ENCODE measurements at places on chromosomes 4 and X.
A peak's percentile ranks its signal among the peaks of the same experiment; 100 is the strongest.

- no peak for DNase-seq
Observed at GRCh38 chr4:132108784-132109183, 1040.3 kb upstream of the PCDH10 start.

- no peak for DNase-seq
Observed at GRCh38 chr4:176583278-176583677, 209.4 kb downstream of the VEGFC start.

GRCh38 chr4:15235135-15235534 is 192.7 kb upstream of the C1QTNF7 start:
- DNase-seq: no peak

DNA sequence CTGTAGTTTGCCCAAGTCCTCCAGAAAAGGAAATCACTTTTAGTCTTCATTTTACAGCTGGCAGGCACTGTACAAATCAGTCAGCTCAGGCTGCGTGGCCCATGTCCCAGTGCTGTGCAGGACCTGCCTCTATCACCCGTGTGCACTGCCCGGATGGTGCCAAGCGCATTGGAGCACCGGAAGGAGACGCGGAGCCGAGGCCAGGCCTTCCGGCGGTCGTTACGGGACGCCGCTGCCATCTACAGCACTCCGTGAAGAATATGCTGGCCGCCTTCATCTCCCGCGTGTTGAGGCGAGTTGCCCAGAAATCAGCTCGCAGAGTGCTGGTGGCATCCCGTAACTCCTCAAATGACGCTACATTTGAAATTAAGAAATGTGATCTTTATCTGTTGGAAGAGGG is at the start of gene PDHA2:
TSS of gene PDHA2 (plus strand) at position 203 of the 400 bp plus-strand sequence. CDS start at position 261, 58 bp downstream.
- DNase-seq: no peak

DNA sequence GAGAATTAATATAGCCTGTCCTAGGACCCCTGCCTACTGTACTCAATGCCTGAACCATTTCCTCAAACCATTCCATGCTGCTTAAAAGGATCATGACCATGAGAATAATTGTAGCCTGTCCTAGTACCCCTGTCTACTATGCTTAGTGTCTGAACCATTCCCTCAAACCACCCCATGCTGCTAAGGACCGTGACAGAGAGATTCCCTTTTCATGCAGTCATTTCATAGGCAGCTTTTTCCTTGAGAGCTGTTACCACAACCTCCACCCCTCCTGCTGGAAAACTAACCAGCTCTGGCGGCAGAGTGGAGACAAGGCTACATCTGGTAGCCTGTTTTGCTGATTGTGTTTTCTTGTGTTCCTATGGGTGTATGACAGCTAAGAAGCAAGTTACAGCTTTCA is 174.9 kb upstream of the SMARCAD1 start:
- no peak for DNase-seq

- no peak for DNase-seq
Observed at GRCh38 chr4:75876218-75876617, 26.0 kb downstream of the PPEF2 start.

DNA sequence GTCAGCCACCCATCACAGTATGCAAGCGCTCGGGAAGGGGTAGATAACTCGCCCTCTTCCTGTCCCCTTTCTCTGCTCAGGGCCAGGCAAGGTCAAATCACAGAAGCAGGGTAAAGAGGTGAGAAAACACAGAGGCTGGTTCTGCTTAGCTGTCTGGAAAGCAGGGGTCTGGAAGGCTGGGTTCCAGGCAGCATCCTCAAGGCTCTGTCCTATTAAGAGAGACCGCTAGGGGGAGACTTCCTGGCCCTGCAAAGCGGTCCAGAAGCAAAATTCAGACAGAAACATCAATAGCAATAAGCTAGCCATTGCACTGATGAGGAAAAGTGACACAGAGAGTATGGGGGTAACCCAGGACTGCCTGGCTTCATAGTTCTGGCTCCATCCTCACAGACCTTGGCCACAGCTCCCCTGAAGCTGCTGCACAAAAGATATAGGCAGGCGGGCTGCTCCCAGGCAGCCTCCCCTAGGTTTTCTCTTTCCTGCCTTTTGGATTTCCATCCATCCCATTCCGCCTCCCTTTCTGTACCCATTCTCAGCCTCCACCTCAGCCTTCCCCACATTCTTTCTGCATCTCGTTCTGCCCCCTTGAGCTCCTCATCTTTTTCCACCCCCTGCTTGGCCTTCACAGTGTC is 308.5 kb downstream of the EVC2 start:
- no peak for DNase-seq

DNA sequence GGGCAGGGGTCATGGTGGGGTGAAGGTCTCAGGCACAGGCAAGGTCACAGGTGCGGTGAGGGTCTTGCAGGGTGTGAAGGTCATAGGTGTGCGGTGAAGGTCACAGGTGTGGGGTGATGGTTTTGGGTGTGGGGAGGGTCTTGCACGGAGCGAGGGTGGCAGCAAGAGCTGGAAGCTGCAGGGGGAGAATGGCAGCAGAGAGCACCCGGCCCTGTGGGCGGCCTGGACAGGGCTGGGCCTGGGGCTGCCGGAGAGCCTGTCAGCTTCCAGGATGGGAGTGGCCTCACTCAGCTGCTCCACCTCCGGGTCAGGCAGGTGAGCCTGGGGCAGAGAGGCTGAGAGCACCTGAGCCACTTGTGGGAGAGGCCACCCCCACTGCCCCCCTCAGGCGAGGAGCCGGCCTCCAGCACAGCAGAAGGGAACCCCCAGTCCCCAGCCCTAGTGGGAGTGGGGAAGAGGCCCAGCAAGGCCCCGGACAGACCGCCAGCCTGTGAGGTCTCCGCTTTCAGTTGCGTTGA is 1.5 kb downstream of the MSANTD1 start:
- DNase-seq: no peak

GRCh38 chr4:36747277-36748129 is 466.1 kb downstream of the DTHD1 start:
- DNase-seq: no peak

GRCh38 chr4:89161841-89162240 is 50.5 kb downstream of the TIGD2 start:
- no peak for DNase-seq

DNA sequence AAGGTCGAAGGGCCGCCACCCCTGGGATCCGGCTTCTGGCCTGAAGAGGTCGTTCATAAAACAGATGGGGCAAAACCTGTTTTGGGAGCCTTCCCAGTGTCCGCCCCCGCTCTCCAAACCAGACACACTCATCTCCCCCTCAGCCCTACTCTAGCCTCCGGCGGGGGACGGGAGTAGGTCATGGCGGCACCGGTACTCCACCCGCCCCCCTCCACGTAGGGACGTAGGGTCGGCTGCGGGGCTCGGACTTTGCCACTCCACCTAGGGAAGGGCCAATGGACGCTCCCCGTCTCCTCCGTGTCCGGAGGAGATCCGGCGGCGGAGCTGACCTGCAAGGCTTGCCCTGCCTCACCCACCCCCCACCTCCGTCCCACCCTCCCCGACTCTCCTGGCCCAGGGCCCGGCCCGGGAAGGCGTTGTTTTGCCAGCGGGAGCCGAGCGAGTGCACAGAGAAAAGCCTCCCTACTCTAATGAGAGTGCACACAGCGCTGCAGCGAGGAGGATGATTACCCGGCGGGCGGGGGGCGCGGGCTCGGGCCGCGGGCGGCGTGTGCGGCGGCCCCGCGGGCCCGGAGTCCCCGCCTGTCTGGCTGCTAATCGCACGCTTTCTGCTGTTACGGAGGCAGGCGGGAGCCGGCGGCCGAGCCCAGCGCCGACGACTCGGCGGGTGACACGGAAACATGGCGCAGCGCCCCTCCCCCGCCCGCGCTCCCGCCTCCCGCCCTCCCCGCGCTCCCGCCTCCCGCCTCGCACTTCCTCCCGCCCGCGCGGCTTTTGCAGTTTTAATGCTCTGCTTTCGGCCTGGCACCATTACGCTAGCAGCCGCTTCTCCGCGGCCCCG is 8.3 kb upstream of the BCOR start:
- peak; percentile 73 for DNase-seq

DNA sequence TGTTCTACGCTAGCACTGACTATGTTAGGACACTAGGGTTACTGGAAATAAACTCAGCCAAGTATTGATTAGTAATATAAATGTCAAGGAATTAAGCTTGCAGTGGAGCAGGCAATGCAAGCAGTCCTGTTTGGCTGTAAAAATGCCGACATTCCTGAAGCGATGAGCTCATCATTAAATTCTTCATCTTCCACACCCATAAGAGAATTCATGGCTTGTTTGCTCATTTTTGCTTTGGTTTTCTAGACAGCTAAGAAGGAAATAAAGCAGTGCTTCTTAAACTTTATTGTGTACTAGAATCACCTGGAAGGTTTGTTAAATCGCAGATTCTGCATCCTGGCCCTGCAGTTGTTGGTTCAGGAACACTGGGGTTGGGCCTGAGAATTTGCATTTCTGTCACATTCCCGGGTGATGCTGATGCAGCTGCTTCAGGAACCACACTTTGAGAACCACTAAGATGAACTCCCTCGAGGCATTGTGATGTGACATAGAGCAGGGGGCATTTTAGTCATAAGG is 17.8 kb downstream of the ANXA3 start:
- DNase-seq: no peak

DNA sequence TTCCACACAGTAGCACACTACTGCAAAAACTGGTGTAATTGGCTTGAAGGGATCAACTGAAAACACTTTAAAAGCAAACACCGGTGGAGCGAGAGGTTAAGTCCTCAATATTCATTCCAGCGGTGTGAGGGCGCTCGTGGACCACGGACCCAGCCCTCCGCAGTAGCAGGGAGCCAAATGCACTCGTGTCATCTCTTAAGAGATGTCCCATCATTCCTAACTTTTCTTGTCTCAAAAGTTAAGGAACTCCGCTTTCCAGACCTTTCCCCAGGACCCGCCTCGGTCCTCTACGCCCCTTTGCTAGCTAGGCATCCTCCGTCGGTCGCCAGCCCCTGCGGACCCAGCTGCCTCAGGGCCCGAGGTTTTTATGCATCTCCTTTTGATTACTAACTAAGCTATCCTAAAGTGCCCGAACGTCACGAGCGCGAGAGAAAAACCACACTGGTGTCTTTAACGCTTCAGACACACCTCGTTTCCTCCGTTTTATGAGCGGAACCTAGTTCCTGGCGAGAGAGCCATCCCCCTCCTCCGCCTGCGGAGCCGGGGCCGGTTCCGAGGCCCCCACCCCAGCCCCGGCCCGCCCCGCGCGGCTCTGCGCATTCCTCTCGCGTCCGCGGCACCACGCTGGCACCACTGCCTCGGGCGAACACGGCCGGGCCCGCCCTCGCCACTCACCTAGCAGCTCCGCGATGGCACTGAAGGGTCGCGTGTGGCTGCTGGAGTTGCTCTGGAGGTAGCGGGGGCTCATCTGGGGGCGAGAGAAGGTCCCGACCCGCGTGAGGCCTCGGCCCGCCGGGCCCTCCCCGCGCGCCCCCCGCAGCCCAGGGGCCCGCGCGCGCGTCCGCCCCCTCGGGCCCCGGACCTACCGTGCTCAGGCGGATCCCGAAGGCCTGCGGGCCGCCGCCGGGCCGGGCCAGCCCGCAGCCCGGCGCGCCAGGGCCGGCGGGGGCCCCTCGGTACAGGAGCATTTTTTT is 723 bp downstream of the MORC4 start:
- DNase-seq: peak; percentile 19

GRCh38 chrX:30793767-30794103 is 95.3 kb downstream of the TAB3 start:
- DNase-seq: no peak

DNA sequence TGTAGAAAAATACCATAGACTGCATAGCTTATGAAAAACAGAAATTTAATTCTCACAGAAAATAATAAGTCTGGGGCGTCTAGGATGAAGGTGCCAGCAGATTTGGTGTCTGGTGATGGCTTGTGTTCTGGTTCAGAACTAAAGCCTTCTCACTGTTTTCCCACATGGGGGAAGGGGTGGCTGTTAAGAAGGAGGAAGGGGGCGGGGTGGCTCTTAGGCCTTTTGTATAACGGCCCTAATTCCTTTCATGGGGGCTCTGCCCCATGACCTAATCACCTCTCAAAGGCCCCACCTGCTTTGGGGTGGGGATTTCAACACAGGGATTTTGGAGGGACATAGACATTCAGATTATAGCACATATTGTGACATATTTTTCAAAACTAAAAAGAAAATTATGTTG is 173.2 kb upstream of the TECRL start:
- no peak for DNase-seq

DNA sequence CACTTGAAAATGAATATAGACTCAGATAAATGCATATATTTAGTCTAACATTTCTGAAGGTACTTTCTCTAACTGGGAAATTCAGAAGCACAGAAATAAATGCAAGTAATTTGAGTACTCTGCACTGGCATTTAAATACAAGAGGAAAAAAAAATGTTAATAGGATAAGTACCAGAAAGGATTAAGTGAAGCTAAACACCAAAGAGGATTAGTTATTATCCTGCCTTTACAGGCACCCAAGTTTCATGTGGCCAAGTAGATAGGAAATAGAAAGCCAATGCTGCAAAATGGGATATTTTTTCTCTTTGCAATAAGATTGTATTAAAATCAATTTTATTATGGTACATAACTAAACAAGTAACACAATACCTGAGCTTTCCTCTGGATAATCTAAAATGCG is 762.5 kb downstream of the PCDH7 start:
- no peak for DNase-seq

GRCh38 chr4:67126570-67126969 is 418.7 kb downstream of the CENPC start:
- DNase-seq: no peak

DNA sequence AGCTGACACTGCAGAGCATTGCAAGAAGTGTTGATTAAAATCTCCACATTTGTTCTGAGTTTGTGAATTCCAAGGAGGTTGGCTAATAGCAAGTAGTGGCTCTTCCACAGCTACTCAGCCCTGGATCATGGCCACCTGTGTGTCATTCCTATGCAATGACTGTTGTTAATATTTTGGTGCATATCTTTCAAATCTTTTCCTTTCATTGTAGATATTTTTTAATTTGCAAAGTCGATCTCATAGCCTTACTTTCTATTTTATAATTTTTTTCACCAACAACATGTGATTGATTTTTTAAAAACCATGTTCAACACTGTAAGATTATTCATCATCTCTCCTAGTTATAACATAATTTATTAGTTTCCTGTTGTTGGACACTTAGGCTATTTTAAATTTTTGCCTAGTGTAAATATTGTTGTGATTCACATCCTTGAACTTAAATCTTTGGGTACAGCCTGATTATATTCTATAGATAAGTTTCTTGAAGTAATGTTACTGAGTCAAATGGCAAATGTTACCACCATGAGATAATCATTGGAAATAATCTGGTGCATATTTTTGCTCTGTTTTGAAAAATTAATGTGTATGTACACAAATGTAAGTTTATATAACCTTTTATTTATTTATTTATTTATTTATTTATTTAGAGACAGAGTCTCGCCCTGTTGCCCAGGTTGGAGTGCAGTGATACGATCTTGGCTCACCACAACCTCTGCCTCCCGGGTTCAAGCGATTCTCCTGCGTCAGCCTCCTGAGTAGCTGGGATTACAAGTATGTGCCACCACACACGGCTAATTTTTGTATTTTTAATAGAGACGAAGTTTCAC is 17.1 kb upstream of the ARHGAP10 start:
- DNase-seq: no peak

DNA sequence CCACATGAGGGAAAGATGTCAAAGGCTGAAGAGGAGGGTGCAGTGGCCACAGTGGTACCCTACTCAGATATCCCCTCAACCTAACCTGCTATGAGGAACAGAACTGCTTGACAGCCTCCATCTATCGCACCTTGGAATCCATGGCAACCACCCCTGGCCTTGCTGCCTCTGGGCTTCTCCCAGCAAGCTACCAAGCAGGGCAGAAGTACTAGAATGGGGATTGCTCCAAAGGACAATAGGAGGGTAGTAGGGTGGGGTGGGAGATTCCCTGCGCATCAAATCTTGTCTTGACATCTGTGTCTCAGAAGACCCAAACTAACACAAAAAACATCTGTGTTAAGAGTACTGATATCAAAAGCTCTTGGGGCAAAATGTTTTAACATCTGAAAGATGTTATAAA is 118.2 kb downstream of the FBXW7 start:
- DNase-seq: no peak

Data from stimulated activated naive CD4-positive, alpha-beta T cell (primary cell).